ENCODE measurements at places on chromosomes 6 and 20.

DNA sequence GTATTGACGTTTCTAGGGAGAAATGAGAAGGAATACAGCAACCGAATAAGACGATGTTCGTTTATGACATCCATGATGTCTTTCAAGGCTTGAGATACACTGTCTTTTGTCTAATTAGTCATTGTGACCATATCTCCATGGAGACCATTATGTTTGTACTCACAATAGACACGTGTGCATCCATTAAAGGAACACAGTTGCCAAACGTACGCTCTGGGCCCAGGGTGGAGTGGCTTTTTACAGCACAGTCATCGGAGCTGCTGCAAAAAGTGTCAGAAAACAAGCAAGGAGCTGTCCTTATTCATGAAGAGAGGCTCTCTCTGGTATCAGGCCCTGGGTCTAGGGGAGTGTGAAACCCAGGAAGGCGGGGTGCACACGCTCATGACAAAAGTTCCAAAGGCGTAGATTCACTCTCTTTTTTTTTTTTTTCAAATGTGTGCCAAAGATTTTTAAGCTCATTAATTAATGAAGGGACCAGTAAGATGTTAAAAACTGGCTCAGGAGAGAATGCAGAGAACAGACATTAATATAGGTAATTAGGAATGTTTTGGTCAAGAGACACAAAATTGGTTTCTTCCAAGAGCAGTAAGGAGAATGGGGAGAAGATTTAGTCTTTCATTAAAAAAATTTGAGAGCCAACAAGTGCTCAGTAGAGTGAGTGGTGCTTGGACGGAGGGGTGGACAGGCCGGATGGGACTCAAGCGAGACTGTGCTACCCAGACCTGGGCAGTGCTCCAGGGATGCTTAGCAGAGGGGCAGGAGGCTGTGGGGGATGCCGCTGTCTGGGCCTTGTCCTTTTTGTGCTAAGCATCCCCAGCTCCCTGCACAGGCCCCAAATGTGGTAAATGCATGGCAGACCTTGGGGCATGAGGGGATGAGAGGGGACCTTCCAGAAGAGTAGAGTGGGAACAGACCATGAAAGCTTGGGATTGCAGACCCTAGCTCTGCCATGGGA lies 34.9 kb upstream of the GTSF1L start:
- DNase-seq, result no peak

DNA sequence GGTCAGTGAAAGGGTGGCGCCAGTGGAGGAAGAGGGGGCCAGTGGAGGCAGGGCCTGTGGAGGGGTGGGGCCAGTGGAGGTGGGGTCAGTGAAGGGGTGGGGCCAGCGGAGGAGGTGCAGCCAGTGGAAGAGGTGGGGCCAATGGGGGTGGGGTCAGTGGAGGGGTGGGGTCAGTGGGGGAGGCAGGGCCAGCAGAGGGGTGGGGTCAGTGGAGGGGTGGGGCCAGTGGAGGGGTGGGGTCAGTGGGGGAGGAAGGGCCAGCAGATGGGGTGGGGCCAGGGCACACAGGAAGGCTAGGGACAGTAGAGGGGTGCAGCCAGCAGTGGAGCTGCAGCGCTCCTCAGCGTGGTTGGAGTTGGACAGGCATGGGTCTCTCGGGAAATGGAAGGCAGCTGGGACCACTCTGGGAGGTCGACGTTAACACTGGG lies 18.7 kb downstream of the ADRM1 start:
- DNase-seq, result no peak

- DNase-seq, result no peak
Observed at GRCh38 chr20:17430125-17430950, 100.8 kb downstream of the BFSP1 start.

DNA sequence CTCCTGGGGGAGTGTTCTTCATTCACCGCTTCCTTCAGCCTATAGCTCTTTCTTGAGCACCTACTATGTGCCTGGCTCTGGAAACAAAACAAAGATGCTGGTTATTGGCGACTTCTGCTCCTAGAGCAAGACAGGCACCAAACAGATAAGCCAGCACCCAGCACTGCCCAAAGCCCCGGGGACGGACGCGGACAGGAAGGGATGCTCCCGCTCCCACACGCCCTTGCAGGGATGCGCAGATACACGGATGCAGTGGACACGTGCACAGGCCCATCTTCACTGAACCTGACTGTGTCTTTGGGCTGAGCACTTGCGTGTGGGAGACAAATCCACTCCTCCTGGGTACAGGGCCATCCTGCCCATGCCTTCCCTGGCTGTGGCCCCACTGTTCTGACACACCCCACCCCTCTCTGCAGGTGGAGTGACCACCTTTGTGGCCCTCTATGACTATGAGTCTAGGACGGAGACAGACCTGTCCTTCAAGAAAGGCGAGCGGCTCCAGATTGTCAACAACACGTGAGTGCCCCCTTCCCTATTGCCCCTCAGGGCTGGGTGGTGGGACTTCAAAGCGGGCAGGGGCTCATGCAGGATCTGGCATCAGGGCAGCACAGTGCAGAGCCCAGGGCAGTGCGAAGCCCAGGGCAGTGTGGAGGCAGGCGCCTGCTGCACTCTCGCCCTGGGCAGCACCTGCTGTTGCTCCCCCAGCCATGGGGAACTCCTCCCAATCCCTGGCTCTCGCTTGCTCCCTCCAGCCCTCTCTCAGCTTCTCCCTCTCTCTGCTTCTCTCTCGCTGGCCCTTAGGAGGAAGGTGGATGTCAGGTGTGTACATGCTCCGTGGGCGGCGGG lies 39.9 kb downstream of the SRC start:
- no peak for DNase-seq

DNA sequence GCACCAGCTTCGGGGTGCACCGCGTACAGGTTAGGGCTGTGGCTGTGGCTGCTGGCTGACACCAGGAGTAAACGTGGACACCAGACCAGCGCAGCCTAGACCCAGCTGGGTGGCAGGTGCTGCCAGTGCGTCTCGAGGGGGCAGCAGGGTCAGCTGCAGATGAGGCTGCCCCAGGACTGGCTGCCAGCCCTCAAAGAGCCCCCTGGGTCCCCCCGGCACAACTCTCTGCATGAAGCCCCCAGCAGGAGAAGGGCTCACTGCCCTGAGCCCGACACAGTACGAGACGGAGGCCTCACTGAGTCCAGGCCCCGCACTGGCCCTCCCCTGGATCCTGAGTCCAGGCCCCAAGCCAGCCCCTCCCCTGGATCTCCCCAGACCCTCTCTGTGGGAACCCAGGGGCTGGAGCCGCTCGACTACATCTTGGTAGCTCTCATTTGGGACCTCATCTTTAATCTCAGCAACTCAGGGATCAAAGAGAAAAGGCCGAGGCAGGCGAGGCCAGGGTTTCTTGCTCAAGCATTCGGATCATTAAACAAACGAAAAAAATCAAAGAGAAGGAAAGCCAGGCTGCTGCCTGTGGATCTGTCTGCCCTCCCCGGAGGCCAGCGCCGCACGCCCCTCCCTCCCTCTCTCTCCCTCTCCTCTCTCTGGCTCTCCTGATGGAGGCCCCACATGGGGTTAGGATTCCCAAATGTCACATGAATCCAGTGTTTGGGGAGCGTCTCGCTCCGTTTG lies 7.0 kb upstream of the NKAIN4 start:
- DNase-seq, result no peak

- DNase-seq, result no peak
Observed at GRCh38 chr6:138485586-138486248, 13.6 kb downstream of the NHSL1 start.

GRCh38 chr6:137683916-137684315 lies 183.1 kb upstream of the TNFAIP3 start:
- no peak for DNase-seq

DNA sequence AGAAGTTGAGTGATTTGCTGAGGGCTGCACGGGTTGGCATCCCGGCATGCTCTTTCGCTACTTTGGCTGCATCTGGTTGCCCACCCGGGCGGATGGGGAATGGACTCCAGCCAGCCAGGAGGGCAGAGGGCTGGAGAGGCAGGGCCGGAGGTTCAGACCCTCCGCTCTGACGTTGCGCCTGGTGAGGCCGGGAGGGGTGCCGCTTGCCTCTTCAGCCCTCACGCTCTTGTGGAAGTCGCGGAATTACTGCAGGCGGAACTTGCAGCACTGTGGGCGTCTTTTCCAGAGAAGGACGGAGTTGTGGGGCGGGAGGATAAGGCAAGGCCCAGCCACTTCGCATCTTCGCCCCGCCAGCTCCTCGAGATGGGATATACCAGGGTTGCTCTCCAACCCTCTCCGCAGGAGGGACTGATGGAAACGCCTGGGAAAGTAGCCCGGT lies 656 bp downstream of the RTEL1 start:
- no peak for DNase-seq

DNA sequence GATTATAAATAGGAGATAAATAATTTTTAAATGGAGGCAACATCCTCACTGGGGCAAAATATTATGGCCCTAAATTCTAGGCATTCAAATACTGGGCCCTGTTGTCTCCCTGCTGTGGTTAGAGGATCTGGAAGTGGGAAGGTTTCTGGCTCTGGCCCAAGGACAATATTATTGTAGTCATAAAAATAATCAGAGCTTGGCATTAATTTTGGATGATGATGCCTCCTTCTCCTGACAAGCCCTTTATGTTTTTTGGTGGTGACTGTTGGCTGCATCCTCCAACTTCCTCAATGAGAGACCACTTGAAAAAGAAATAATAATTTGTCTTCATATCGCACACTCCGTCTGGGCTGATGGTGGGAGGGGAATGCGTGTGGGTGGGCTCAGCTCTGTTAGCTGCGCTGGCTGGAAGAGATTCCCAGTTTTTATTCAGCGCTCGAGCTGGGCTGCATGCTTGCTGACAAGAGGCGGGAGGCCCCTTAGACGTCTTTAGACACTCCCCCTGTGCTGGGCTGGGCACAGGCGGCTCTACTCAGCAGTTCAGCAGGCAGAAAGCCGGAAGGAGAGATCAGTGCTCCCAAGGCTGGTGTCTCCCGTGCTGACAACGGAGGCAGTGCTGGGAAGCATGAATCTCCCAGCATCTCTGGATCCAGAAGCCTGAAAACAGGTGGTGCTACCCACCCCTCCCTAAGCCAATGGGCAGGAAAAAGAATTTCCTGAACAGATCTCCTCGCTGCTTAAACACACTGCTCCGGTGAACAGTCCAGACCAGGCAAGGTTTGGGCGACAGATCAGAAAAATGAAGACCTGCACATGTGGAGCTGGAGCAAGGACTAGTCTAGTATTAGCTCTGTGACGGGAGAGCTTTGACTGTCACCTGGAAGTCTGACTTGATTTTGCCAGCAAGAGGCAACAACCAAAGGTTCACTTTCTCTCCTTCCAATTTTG lies 97.7 kb downstream of the SYCP2 start:
- no peak for DNase-seq

DNA sequence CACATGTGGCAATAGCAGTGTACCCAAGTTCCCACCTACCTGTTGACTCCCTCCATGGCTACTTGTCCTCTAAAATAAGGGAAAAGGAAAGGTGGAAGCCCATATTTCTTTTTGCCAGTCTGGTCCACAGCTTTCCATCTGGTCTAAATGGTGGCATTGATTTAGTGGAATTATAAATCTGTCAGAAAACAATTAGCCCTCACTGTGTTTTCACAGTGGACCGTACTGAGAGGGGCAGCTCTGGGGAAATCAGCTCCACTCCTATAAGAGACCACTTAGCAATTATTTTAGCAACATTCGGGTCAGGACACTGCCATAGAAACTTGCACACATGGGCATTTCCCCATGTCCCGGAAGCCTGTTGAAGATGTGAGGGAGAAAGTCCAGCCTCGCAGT lies 653.4 kb upstream of the MARCKS start:
- no peak for DNase-seq

DNA sequence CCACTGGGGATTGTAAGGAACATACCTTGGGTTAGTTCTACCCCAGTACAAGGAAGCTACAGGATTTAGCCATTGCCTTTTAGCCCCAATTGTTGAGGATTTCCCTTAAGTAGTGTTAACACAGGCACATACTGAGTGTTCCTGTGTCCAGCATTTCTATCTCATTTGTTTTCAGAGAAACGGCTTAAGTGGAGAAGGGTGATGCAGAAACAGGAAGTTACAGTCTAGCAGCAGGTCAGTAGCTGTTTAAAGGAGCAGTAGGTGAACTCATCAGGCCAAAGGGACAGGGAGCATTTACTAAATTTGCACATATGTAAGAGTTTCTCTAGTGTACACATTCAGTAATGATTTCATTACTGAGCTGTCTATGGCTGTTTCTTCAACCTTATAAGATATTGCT lies 644.2 kb upstream of the GJE1 start:
- DNase-seq, result no peak

- DNase-seq, result no peak
Observed at GRCh38 chr20:38243709-38244020, 16.9 kb downstream of the KIAA1755 start.

DNA sequence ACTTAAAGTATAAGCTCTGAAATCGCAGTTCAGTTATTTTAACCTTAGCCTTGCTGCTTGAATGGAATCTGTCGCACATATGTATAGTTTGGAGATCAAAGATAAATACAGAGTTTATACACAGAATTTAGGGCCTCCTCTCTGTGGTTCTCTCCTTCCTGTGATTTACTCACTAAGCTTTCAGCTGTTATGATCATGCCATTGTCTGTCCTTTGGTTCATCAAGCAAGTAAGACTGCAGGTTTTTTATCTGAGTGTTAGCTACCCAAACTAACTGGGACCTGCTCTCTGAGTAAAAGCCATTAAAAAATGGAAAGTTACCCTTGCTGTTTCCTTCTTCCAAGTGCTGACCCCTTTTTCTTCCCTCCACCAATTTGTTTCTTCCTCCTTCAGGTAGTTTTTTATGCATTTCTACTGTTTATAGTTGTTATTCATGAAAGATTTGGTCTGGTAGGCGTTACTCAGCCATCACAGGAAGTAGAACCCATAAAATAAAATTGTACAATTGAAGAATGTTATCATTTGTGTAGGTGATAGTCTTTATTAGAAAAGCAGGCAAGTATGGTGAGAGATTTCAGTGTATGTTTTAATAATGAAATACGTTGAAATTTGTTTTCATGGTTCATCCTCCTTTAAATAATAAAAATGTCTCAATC lies 33.7 kb upstream of the SUMO4 start:
- no peak for DNase-seq

- DNase-seq, result no peak
Observed at GRCh38 chr20:49664612-49665313, 48.9 kb downstream of the B4GALT5 start.

GRCh38 chr20:14434384-14435136 lies 97.1 kb upstream of the FLRT3 start:
- DNase-seq, result no peak

DNA sequence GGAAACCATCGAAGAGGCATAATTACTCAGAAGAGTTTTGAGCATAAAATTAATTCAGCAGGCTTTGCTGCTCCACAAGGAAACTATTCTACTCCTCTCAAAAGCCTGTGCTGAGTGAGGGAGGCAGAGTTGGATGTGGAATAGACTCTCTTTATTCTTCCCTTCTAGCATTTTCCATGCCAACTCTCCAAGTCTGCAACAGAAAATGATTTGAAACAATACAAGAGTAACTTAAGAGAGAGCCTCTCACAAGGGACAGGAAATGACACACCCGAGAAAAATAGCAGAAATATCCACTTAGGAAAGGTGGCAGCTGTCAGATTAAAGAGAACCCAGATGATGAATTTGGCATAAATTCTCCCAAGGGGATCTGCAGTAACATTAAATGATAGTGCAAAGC lies 26.3 kb upstream of the LAMP5 start:
- no peak for DNase-seq

All from NCI-H1694 treated with DMSO at 0.1 percent for 48 hours (cell line).